ENCODE measurements at places on chromosomes 4 and X.
A peak's percentile ranks its signal among the peaks of the same experiment; 100 is the strongest.

GRCh38 chrX:44596277-44596676 is 53.6 kb upstream of the FUNDC1 start:
- DNase-seq: peak; percentile 54

GRCh38 chr4:161829591-161829990 is 334.2 kb downstream of the FSTL5 start:
- no peak for DNase-seq

- no peak for DNase-seq
Measured at GRCh38 chrX:147733369-147733768, 178.3 kb upstream of the FMR1 start.

- DNase-seq: no peak
Measured at GRCh38 chr4:52606040-52606439, 53.1 kb downstream of the USP46 start.

DNA sequence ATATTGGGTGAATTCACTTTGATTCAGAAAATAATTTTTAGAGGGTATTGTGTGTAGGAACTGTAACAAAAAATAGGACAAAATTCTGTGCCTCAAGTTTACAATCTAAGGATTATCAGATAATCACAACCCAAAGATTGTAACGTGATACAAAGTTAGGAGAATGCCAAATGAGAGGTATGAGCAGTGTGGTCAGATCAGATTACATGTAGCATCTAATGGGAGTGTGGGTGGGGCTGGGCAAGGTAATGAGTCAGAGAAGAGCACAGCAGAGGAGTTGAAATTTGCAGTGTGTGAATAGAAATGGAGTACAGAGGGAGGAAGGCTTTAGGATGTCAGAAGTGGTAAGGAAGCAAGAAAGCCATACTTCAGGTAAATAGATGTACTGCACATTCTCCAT is 103.4 kb upstream of the TEX13A start:
- no peak for DNase-seq

- no peak for DNase-seq
Measured at GRCh38 chr4:24674279-24674678, 89.9 kb upstream of the DHX15 start.

- DNase-seq: no peak
Measured at GRCh38 chr4:8189551-8190466, 9.3 kb upstream of the SH3TC1 start.

DNA sequence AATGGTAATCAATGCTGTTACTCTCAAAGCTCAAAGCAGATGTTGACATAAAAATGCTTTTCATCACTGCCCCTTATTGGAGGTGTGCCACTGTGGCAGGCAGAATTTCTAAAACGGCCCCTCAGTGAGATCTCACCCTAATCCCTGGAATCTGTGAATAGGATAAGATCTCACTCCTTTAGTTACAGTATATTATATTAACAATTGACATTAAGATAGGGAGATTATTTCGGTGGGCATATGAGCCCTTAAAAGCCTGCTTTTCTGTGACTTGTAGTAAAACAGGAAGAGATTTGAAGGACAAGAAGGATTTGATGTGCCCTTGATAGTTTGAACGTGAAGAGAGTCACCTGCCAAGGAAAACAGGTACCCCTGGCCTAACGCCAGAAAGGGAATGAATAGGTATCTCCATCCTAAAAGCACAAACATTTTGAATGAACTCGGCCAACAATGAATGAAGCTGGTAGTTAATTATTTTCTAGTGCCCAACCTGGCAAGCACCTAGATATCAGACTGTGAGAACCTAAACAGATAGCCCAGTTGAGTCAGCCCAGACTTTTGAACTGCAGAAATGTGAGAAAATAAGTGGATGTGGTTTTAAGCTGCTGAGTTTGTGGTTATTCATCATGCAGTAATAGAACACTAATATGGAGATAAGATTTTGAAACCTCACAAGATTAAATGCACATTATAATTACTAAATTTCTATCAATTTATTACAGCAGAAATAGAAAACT is 881.6 kb downstream of the PCDH18 start:
- no peak for DNase-seq

- no peak for DNase-seq
Measured at GRCh38 chr4:70935038-70935695, 33.0 kb downstream of the MOB1B start.

DNA sequence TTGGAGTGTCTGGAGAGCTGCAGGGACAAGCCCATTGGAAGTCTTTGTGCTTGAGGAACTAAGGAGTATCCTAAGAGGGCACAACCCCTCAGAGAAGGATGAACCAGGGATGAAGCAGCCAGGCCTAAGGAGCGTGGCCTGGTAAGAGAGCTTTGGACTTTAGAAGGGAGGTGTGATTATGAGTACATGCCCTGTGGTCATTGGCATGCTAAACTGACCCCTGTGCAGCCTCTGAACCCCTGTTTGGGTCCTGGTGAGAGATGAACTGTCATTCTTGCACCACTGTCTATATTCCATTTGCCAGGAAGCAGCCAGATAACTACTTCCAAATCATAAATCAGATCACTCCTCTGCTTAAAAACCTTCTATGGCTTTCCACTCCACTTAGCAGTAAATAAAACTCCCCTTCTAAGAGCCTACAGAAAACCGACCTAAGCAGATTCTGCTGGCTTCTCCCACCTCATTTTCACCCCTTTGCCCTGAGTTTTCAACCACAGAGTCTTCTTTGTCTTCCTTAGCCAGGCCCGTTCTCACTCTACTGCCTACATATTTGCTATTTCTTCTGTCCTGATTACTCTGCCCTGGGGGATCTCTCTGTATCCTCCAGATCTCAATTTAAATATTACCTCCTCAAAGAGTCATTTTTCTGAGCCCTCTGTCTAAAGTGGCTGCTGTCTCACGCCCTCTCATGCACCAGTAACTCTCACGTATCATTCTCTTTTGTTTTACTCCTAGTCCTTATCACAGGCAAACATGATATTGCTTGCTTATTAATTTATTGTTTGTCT is 56.7 kb downstream of the MID1IP1 start:
- no peak for DNase-seq

DNA sequence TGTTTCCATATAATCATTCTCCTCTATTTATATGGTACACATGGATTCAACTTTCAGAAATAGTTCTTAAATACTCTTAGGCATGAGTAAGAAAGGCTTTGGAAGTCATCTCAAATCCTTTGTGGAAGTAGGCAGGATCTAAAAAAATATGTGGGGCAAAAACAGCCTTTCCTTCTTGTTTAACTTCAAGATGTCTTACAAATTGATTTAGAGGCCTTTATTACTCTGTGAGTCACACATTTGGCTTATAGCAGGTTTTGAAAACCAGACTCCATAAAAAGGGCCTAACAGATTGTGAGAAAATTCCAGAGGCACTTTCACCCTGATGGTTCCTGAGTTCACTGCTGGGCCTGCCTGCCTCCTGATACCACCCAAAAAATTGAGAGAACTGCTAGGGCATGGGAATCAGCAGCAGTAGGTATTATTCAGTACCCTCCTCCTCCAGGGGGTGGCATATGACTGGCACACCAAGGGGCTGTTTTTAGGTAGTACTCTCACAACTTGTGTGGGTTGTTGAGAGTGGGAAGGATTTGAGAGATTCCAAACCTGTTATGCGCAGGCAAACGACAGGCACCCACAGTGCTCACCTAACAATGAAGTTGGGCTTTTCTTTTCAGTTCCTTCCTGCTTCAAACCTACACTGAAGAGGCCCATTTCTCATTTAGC is 162.7 kb upstream of the MBNL3 start:
- DNase-seq: no peak

GRCh38 chr4:22030881-22031280 is 82.3 kb upstream of the KCNIP4 start:
- no peak for DNase-seq

- DNase-seq: no peak
Measured at GRCh38 chr4:11439836-11440235, 11.1 kb upstream of the HS3ST1 start.

All from GM10248 (cell line).